Posterior vena cava (tissue), 2 donors: ENCODE measurements at places on chromosomes 11 and 22. TPM values are rescaled to one million over a fixed set of nuclear protein-coding genes. Genes with fewer than 3 reads are reported as not detected.

DNA sequence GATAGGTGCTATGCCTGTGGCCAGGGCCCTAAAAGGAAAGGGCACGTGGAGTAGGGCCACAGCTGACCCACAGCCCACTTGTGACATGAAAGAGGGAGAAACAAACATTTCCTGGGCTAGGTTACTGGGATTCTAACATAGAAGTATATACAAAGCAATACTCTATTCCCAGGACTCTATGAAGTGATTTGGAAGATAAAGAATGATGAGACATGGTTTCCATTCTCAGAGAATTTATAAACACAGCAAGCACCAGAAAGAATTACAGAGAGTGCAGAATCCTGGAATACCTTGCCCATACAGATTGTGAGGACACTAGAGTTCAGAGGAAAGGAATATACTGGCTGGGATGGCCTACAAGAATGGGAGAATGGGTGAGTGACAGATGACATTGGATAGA is 86.4 kb downstream of the KIRREL3 start:
- DNase-seq: no peak

GRCh38 chr11:110580571-110580970 is 131.7 kb downstream of the ARHGAP20 start:
- no peak for DNase-seq

- no peak for DNase-seq
Observed at GRCh38 chr11:11346303-11346702, 6.7 kb downstream of the CSNK2A3 start.

DNA sequence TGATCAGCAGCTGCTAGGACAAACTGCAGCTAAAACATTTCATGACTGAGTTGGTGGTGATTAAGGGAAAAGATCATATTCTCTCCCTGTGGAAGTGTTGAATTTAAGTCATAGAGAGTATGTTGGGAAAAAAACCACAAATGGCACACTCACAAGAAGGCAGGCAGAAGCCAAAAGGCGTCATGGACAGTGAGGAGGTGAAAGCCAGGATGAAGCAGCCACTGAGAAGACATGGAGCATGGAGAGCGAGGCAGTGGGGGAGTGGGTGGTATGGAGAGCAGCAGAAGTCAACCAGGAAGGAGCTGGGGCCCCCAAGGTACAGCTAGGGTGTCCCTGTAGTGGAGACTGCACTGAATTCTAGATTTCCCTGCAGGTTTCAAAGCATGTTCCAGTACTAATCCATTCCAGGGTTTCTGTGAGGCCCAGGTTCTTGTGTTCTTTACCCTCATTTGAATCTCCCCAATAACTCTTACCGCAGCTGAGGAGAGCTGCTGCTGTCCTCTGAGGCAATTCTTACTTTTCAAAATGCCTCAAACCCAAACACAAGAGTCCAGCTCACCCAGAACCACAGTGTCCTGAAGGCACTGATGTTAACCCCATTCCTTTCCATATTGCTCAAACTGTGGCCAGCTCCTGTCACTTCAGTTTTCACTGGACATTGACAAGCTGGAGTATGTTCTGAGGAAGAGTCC is 191.8 kb upstream of the E2F8 start:
- no peak for DNase-seq

DNA sequence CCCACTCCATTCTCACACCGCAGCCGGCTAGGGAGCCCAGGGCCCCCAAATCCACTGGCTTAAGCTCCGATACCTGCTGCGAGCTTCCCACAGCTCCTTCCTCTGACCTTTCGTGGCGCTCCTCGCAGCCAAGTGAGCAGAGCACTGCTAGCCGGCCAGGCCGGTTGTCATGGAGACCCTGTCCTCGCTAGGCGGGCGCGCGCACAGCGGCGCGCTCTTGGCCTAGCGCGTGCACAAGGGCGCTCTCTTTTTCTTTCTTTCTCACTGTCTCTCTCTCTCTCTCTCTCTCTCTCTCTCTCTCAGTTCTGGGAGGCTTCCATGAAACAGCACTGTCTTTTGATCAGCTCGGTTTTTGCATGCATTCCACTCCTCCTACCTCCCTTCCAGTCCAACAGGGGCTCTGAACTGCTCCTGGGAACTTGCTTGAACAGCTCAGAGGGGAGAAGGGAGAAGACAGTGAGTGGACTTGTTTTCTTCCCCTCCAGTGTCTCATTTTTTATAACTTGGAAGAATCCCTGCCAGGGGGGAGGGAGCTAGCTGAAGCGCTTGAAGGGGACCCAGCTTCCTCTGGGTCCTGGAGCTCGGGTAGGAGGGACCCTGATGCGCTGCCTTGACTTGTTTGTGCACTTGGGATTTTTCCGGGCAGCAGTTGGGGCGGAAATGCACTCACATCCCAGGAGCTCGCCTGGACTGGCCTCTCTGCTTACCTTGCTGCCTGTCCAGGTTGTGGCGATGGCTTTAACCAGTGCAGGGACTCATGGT is 100.3 kb upstream of the AKIP1 start:
- peak; percentile 93 for DNase-seq

- no peak for DNase-seq
Observed at GRCh38 chr22:20937794-20938671, 20.8 kb downstream of the CRKL start.

GRCh38 chr11:28679795-28680468 is 571.7 kb downstream of the METTL15 start:
- DNase-seq: peak; percentile 82

SHISAL1 gene
- total RNA-seq: 9.8 TPM

SLC7A4 gene
- total RNA-seq: 1.5 TPM

RASSF10 gene
- total RNA-seq: 0.90 TPM
